ENCODE measurements at places on chromosomes 7 and 10.
A peak's percentile ranks its signal among the peaks of the same experiment; 100 is the strongest.

GRCh38 chr7:157224627-157225026, 85.9 kb downstream of the UBE3C start:
- no peak for DNase-seq

DNA sequence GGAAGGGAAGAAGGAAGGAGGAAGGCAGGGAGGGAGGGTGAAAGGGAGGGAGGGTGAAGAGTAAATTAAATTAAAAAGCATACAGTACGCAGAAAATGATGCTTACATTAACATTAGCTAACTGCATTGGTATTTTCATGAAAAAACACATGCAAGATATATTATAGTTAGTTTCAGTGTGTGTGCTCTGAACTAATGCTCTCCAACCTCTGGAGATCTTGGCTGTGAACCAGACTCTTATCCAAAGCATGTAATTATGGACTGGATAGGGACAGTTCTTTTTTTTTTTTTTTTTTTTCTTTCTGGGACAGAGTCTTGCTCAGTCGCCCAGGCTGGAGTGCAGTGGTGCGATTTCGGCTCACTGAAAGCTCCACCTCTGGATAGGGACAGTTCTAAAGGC, 357.0 kb downstream of the FRMD4A start:
- DNase-seq, result no peak

GRCh38 chr7:87151729-87152111, 533 bp upstream of the DMTF1 start:
- no peak for DNase-seq

GRCh38 chr10:102635377-102635776, 8.9 kb upstream of the TRIM8 start:
- DNase-seq, result peak; percentile 36

GRCh38 chr10:70978181-70978580, 89.8 kb upstream of the PCBD1 start:
- DNase-seq, result no peak

DNA sequence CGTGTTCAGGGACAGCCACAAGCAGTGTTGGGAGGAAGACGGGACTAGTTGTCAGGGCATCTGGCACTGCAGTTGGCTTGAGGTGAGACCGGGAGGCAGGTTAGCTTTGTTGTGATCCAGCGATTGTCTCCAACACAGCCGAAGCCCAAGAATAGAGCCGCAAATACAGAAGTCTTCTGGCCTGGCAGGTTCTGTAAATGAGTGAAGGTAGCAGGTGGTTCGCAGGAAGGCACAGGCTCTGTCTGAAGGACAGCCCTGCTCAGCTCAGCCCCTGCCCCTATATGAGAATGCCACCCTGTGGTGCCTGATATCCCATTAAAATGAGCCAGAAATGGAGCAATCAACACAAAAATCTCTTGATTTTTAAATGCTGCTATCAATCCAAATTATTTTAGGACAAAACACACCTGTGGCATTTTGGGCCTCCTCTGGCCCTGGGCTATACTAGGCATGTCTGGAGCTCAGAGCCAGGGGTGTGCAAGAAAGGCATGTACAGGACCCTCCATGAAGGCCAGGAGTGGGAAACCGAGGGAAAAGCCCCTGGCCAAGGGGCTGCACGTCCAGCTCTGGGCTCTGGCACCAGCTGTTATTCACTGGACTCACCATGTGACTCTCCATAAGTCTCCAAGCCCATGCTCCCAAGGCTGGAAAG, 11.2 kb upstream of the C10orf71 start:
- DNase-seq, result no peak

All from activated CD4-positive, alpha-beta T cell treated with anti-CD3 and anti-CD28 coated beads, Interleukin-2, amount 10 ng/mL, durations not matched to agents 7 days and 5 days (primary cell).